ENCODE measurements at places on chromosomes 2 and 18.

GRCh38 chr2:142693171-142693950, 184.1 kb upstream of the KYNU start:
- peak; percentile 75 for DNase-seq

DNA sequence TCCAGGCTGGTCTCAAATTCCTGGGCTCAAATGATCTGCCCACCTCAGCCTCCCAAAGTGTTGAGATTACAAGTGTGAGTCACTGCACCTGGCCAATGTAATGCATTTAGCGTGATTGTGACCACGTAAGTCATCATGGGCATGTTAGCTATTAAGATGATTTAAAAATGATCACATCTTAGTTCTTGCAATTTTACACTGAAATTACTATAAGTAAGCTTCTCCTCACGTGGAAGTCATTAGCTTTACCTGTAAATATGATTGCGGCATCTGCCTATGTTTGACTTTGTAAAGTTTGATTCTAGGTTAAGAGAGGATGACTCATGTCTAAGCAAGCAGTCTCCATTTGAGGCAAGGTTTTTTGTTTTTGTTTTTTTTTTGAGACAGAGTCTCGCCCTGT, 85.5 kb downstream of the PMAIP1 start:
- DNase-seq = no peak

- no peak for DNase-seq
Observed at GRCh38 chr2:172339371-172340010, 87.9 kb upstream of the ITGA6 start.

DNA sequence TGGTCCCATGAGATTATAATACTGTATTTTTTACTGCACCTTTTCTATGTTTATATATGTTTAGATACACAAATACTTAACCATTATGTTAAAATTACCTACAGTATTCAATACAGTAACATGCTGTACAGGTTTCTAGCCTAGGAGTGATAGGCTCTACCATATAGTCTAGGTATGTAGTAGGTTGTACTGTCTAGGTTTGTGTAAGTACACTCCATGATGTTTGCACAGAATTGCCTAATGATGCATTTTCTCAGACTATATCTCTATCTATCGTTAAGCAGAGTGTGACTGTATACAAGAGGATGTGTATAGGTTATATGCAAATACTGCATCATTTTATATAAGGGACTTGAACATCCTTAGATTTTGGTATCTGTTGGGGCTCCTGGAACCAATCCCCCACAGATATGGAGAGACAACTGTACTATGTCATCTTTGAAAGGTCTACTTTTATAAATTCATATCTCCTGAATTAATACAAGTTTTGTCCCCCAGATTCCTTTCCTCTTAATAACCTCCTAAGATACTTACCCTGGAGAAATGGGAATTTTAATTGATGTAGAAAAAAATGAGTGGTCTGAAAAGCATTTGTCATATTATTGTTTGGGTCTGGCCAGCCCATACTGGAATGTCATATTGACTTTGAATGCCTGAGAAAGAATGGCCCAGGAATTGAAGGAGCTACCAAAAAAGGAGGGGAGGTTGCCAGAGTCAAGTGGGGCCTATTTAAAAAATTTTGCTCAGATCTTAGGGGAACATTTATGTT, 36.6 kb downstream of the EHBP1 start:
- no peak for DNase-seq

GRCh38 chr2:240565333-240566202, 2.7 kb upstream of the RNPEPL1 start:
- DNase-seq = no peak

DNA sequence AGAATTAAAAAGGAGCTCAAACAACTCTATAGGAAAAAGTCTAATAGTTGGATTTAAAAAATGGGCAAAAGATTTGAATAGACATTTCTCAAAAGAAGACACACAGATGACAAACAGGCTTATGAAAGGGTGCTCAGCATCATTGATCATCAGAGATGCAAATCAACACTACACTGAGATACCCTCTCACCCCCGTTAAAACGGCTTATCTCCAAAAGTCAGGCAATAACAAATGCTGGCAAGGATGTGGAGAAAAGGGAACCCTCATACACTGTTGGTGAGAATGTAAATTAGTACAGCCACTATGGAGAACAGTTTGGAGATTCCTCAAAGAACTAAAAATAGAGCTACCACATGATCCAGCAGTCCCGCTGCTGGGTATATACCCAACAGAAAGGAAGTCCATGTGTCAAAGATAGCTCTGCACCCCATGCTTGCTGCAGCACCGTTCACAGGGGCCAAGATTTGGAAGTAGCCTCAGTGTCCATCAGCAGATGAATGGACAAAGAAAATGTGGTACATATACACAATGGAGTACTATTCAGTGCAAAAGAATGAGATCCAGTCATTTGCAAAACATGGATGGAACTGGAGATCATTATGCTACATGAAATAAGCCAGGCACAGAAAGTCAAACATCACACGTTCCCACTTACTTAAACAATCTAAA, 46.7 kb upstream of the B3GNT7 start:
- DNase-seq = no peak

DNA sequence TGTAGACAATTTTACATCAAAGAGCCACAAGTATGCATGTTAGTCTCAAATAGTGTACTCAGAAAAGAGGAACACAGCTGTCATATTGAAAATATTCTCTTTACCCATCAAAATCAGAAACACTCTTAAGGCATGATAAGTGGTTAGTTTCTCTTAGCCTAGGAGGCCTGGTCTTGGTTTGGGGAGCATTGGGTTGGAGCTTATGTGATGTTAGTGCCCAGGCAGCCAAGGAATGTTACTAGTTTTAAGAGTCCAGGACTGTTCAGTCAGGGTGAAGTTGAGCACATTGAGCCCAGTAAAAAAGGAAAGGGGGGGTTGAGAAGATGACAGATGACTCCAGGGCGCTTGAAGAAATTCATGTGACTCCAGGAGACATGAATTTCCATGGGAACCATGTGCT, 340.6 kb downstream of the HRH4 start:
- DNase-seq = no peak

- DNase-seq = no peak
Observed at GRCh38 chr18:12086249-12086648, 7.4 kb upstream of the ANKRD62 start.

DNA sequence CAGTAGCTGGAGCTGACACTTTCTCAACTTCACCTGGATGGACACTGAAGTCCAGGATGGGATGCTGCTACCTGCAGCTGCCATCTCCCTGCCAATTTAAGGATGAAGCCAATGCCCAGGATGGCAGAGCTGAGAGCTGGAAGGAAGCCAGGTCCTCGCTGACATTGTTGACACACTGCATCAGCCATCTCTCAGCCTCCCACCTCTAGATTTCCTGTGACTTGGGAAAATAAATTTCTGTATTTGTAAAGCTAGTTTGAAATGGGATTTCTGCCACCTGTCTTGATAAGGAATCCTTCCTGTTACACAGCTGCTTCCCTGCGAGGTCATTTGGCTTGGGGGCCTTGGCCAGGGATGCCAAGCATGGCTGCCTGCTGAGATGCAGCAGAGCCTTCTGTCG, 43.5 kb downstream of the KCTD1 start:
- DNase-seq = no peak
